GM23248 (cell line): ENCODE measurements at places on chromosomes 7 and 10. TPM values are rescaled to one million over a fixed set of nuclear protein-coding genes. Genes with fewer than 3 reads are reported as not detected.

- DNase-seq, result peak; percentile 43
Measured at GRCh38 chr7:84744385-84744784, 442.5 kb downstream of the SEMA3D start.

DNA sequence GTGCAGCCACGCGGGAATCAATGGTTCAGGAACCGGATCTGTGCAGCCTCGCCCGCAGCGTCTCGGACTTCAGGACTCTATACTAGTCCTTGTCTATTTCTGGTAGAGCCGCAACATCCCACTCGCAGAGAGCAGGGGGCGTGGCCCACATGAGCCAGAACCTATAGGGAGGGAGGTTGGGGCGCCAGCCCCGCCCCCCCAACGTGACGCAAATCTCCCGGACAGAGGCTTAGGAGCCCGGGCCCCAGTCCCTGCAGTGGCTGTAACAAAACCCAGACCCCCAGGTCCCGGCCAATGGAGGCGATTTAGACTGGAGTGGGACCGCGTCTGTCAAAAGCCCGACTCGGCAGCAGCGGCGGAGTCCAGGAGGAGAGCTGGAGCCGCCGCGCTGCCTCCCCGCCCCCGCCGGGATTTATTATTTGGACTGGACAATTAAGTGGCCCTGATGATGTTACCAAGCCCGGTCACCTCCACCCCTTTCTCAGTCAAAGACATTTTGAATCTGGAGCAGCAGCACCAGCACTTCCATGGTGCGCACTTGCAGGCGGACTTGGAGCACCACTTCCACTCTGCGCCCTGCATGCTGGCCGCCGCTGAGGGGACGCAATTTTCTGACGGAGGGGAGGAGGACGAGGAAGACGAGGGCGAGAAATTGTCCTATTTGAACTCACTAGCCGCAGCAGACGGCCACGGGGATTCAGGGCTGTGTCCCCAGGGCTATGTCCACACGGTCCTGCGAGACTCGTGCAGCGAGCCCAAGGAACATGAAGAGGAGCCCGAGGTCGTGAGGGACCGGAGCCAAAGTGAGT, at the start of gene NKX2-3:
Gene NKX2-3, plus strand, starts transcription at position 256 of the 809 bp plus-strand sequence. Its CDS starts 190 bp downstream, at position 446.
- DNase-seq, result peak; percentile 61

DNA sequence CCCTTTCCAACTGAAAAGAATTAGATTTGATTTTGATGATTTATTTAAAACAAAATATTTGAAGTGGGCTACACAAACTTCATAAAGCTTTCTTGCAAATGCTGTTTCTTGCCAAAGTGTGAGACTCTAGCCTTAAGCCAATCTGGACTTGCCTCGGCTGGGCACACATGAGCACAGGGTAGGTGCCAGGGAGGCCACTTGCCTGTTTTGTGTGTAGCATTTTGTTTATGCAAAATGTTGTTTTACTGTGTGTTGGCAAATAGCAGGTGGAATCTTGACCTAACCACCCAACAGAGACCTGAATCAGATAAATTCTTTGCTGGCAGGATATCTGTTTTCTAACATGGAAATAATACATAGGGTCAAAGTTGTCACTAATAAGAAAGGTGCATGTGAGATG, 161.1 kb downstream of the BMPER start:
- DNase-seq, result no peak

GRCh38 chr10:72487521-72487920, 132.8 kb upstream of the DNAJB12 start:
- DNase-seq, result no peak

- no peak for DNase-seq
Measured at GRCh38 chr7:125184801-125185200, 255.2 kb upstream of the POT1 start.

- DNase-seq, result peak; percentile 3
Measured at GRCh38 chr10:76278811-76279460, 847.5 kb downstream of the LRMDA start.

DNA sequence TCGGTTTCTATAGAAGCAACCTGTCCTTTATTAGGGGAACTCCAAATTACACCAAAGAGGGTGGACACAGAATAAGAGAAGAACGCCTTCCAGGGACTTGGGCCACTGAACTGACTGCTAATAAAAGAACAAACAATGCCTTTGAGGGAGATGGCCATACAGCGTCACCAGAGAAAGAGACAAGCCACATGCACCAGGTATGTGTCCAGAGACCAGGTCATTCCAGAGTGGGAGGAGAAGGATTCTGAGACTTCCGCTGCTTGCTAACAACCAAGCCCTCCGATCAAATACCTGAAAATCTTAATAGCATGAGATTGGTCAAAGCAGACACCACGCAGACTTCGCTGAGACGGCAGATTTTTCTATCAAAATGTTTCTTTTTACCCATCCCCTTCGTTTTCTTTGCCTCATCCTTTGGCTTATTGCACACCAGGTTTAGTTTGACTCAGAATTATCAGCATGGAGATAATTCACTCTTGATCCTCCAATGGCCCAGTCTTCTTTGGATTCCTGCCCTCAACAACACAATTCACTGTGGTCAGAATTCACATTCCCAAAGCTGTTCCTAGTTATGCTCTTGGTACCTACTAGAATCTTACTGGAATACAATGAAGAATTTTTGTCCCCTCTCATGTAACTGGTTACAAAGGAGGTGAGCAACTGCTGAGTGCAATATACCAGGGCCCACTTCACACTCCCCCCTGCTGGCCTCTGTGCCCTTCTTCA, 87.4 kb upstream of the DDC start:
- DNase-seq, result no peak

DNA sequence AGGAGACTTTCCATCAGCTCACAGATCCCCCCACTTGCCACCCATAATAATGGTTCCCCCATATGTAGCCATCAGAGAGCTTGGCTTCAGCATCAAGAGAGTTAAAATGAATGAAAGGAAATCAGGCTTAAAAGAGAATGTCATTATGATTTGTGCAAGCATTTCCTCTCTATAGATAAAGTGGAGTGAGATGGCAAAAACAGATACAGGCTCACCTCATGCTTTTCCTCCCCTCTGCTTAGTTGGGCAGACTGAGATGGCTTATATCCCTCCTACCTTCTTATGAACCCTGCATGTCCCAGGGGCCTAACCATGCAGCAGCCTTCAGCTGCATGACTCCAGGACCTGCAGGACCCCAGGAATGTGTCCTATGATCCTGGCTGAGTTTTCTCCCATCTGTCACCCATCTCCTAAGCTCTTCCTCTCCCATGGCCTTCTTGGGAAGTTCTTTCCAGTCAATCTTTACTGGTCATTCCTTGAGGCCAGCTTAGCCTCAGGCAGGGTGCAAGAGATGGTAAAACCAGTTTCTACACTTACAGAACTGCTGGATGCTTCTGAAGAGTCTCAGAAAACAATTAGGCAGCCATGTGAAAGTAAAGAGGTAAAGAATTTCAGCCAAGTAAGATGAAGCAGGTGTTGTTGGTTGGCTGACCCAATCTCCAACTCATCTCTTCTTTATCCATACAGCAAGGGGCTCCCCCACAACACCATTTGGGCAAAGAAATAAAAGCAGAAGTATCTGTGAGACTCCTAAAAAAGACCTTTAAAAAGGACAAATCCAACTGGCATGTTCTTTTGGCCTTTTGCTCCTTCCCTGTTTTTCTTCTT, 159.7 kb downstream of the RTKN2 start:
- DNase-seq, result no peak

GRCh38 chr10:105682911-105683310, 1041.8 kb downstream of the SORCS3 start:
- DNase-seq, result no peak

DNA sequence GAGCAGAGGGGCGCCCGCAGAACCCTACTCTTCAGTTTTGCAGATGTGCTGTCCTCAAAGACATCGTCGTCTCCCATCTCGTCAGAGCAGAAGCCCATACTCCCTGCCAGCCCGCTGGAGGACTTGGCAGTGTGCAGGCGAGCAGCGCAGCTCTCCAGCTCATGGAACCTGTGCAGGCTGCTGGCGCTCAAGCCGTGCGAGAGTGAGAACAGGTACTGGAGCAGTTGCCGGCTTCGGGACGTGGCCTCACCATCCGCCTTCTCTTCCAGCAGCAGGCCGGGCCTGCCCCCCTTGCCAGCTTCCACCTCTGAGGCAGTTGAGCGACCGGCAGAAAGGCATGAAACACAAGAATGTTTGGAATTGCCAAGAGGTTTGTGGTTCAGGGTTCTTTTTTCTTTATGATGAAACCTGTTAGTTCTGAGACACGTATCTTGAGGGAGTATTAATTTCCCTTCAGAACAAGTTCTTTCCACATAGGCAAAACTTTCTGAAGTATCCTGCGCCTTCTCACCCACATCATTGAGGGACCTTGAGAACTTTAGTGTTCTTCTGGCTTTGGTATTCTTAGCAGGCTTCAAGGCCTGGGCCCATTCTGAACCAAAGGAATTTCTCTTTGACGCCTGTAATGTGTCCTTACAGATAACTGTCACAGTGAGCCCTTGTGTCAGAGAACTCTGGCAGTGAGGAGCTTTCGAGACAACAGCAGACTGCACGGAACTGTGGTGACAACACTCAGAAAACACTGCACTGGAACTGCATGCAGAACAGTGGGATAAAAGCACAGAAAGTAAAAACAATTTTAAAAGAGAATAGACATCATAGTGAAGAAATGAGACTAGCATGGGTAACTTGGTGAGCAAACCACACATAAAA, 89.5 kb downstream of the ALOX5 start:
- no peak for DNase-seq

DNA sequence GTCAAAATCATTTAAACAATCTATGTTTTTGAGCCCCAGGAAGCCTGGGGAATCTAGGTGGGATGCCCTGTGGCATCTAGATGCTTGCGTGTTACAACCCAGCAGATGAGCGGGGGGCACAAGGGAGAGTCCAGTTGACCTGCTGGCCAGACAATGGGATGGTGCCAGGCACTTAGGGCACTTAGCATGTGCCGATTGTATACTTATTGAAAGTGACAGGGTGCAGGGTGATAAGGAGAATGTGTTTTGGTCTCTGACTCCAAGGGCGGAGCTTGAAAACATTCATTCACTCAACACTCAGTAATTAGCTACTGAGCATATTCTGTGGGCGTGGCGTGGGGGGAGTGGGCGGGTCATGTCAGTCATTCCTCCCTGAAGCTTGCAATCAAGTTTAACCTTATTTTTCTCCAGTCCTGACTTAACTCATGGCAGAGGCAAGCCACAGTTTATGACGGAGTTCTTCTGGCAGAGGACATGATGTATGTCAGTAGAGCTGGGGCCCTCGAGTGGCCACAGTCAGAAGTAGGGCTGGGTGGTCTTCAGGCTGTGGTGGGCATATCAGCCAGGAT, 115.1 kb downstream of the PRKCQ start:
- no peak for DNase-seq

GRCh38 chr10:118054383-118054782, 7.6 kb upstream of the RAB11FIP2 start:
- no peak for DNase-seq

GRCh38 chr10:33382921-33383713, 48.6 kb upstream of the NRP1 start:
- DNase-seq, result peak; percentile 20

The OR2A12 gene
- total RNA-seq, result not detected in 2 replicates

The PNLIPRP3 gene
- not detected in 2 replicates for total RNA-seq

The APBB1IP gene
- total RNA-seq, result 7.3 and 9.4 TPM in 2 replicates

The PPP1R17 gene
- total RNA-seq, result not detected in 2 replicates

The CPN1 gene
- not detected in 2 replicates for total RNA-seq
